ENCODE measurements at places on chromosomes 16 and 17.

GRCh38 chr16:2026461-2027023, at the start of gene NHERF2:
Gene NHERF2, plus strand, starts transcription at chr16:2026902. Its CDS starts 104 bp downstream, at chr16:2027006.
- DNase-seq, result no peak

DNA sequence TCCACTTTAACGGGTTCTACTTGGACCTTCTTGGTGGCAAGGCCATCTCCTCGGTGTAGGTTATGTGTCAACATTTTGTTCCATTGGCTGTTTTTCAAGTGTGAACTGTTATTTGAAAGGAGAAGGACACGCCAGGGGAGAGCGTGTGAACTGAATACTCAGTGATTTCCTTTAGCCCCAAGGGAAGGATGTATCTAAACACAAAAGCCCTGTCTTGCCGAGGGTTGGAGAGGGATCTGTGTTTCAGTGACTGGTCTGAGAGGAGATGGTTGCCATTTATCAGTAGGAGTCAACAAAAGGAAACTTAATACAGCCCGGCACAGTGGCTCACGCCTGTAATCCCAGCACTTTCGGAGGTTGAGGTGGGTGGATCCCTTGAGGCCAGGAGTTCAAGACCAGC, 50.0 kb downstream of the USP10 start:
- no peak for DNase-seq

DNA sequence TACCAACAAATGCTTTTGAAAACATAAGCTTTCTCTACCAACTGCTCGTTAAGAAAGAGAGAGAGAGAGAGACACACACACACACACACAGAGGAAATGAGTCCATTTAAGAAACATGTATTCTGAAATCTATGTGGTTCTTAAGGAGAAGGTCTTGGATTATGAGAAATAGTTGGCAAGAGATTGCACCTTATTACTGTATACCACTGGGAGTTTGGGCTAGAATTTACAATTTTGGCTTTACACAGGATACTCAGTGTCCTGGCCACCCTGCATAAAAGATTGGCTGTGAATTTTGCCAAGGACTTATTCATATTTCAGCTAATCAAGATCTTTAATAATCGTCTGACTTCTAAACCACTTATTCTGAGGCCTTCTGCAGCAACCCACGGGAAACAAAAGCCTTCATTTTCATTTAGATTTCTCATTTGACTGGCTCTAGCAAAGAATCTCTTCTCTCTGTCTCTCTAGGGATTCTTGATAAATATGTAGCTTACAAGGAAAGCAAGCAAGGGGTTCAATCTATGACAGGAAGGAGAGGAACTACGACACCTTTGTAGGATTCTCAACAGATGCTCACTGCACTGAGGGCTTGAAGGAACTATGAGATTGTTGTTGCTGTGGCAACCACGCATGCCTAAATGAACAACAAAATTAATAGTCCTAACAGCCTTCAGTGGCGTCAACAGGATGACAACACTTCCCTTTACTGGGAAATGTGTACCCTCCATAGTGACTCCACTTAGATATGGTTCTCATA, 75.3 kb upstream of the GNAO1 start:
- peak; percentile 47 for DNase-seq

DNA sequence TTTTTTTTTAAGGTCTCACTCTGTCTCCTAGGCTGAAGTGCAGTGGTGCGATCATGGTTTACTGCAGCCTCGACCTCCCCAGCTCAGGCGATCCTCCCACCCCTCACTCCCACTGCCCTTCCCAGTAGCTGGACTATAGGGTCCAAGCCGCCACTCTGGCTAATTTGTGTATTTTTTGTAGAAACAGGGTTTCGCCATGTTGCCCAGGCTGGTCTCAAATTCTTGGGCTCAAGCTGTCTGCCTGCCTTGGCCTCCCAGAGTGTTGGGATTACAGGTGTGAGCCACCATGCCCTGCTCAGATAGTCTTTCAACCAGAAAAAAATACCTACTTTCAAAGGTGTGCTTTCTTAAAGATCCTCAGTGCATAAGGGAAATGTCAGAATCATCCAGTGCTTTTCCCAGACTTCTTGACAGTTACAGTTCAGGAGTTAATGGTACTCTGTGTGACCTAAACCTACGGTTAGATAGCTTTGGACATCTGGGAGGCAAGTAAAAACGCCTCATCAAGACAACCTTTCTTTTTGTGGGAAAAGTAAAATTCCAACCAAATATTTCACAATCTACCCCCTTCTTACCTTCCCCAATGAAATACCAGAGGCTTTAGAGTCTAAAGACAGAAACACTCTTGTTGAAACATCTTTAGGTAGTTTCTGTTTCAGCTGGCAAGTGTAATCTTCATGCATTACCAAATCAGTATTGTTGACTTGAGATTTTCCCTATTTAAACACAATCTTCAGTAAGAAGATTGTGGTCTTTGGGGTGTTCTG, 6.8 kb downstream of the RSPRY1 start:
- no peak for DNase-seq

- DNase-seq, result no peak
Observed at GRCh38 chr17:32658470-32659418, 172.0 kb downstream of the CDK5R1 start.

GRCh38 chr17:19943026-19943425, 34.6 kb downstream of the AKAP10 start:
- DNase-seq, result no peak

GRCh38 chr16:48531011-48531962, 78.7 kb downstream of the N4BP1 start:
- DNase-seq, result no peak

DNA sequence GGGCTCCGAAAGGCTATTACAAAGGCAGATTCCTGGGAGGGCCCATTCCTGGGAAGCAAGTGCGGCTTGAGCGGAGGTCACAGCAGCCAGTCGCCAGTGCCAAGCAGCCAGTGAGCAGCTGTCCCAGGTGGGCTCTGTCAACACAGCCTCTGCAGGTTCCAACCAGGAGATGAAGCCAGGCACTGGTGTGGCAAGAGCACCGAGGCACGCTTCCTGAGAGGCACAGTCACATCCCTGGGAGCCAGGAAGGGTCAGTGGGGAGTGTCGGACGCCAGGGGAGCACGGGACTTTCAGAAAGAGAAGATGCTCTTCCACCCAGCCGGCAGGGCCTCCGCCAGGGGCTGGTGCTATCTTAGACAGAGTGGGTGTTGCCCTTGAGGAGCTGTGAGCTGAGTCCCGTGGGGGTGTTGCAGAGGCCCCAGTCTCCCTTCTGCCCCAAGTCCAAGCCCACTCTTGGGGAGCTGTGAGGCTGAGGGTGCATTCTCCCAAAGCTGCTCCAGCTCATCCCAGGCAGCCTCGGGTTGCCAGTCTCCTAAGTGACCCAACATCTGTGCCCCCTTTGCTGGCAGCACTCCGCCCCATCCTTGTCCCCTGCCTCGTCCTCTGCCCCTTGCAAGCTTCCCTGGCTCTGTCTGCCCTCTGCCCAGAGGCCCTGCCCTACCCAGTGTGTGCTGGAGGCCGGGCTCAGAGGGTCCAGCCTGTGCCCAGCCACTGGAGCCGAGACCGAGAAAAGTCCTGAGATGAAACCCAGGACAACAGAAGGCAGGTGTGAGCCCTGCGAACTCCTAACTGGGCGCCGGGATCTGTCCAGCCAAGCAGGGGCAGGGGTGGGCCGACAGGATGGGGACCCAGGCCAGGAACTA, 6.6 kb downstream of the UBALD1 start:
- DNase-seq, result no peak

Data from DMS153 (cell line).